ENCODE measurements at places on chromosomes 1 and 21. TPM values are rescaled to one million over a fixed set of nuclear protein-coding genes. Genes with fewer than 3 reads are reported as not detected.
A peak's percentile ranks its signal among the peaks of the same experiment; 100 is the strongest.

DNA sequence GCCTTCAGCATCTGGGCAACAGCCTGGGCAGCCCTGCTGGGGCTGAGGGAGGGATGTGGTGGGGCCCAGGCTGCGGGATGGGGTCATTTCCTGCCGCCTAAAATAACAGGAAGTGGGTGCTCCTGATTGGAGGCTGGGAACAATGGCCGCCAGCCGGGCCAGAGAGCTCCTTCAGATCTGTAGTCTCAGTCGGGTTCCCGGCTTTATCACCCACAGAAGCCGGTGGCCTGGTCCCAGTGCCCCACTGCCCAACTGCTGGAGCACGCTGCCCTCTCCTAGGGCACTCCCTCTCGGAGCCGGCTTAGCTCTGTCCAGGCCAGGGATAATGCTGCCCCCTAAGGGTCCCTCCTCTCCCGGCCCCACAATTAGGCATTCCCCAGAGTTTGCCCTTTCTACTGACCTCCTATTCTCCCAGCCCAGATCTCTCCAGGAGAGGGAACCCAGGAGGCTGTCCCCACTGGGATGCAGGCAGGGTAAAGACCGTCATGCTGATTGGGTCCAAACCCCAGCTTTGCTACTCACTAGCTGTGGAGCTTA lies 5.1 kb downstream of the MAP7D1 start:
- DNase-seq: peak; percentile 73

DNA sequence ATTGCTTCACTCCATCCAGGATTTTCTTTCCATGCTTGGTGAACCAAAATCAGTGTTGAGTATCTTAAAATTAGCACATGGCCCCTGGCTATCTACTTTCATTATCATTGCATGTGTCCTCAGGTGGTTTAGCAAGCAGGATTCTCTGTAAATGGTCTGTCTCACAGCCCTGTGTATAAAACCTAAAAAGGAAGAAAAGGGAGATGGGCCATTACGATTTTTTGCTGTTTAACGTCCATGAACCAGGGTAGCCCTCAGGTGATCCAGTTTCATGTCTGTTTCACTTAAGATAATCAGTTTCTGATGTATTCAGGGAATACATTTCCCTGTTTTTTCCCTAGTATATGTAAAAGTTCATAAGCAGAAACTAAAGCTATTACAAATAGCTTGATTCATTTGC lies 238.2 kb downstream of the NFIA start:
- DNase-seq: no peak

GRCh38 chr1:7300893-7301663 lies 470.0 kb upstream of the VAMP3 start:
- DNase-seq: no peak

DNA sequence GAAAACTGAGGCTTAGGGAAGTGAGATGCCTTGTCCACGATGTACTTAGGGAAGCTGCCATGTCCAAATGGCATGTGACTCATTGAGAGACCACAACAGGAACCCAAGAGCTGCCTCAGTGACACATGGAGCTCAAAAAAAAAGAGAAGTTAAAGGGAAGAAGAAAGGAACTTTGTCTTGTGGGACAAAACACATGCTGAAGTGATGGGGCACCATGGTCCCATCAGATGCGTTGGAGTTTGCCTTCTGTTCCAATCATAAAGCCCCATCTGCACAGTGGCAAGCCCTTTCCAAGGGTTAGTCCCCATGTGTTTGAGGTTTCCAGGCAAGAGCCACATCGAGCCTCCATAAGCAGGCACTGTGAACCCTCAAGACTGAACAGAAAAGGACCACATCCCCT lies 8.0 kb downstream of the MED8 start:
- DNase-seq: peak; percentile 63

DNA sequence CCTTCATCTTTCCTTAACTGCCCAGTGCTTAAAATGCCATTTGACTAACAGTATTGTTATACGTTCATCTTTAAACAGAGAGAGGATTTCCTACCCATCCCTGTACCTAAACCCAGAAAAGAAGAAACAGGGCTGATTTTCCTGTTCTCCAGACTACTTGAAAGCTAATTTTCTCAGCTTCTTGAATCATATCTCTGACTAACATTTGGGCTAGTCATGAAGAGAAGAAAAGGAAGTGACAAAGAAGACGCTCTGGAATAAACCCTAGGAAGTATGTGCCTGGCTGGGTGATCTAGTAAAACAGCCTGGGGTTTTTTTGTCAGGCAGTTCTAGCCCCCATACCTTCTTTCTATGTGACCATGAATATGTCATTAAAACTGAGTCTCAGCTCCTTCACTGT lies 44.8 kb upstream of the SGIP1 start:
- no peak for DNase-seq

DNA sequence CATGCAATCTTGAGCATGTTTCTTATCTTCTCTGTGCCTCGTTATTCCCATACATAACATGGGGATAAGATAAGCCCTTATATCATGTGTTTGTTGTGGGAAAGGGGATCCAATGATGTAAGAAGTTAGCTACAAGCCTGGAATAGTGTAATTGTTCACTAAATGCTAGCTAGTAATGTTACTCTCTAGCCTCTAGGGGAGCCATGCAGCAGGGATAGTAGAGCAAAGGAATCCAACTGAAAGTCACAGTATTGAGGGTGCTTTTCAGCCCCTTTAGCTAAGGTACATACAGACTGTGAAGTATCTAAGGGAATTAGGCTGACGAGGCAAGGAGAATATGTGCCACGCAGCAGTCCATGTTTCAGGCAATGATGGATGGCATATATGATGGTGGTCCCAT lies 46.9 kb downstream of the IL23R start:
- no peak for DNase-seq

- DNase-seq: peak; percentile 30
These were observed 317.2 kb upstream of the C1orf87 start for GRCh38 chr1:60390593-60391282.

DNA sequence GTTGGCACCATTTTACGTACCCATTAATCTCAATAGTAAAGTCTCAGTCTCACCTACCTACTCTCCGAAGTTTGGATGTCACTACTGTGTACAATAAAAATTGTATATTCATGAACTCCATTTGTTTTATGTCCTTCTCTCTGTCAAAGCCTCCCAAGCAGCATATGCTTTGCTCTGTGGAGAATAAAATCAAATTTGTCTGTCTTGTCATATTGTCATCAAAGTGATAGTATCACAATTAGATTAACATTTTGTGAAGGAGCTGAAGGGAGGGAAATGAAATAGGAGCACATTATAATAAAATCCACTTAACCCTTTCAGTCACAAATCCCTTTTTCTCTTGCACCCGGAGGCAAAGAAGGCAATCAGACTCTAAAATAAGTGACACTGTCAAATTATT lies 177.1 kb upstream of the RRP15 start:
- no peak for DNase-seq

Gene S100A14
- total RNA-seq: 0.18 TPM

Gene CRYAA
- not detected for total RNA-seq

Gene ATXN7L2
- total RNA-seq: 8.5 TPM

Gene RBP7
- total RNA-seq: 5.7 TPM

Gene SLC9A1
- total RNA-seq: 3.1 TPM
